NCI-H2107 (cell line): ENCODE measurements at places on chromosomes 5 and 9.

DNA sequence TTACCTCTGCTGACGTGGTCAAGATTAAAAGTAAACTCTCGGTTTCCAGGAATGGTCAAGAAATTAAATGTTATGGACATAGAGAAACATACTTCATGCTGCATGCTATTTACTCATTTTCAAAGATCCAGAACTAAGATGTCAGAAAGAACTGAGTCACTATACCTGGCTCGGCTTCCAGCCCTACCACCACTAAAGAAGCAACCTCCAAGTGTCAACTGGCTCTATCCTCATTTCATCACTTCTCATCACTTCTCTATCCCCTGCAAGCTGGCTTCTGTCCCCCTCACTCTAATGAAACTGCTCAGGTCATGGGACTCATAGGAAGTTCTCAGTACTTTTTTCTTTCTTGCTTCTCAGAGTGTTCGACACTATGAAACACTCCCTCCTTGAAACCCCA lies 116.2 kb downstream of the CDK5RAP2 start:
- no peak for DNase-seq

DNA sequence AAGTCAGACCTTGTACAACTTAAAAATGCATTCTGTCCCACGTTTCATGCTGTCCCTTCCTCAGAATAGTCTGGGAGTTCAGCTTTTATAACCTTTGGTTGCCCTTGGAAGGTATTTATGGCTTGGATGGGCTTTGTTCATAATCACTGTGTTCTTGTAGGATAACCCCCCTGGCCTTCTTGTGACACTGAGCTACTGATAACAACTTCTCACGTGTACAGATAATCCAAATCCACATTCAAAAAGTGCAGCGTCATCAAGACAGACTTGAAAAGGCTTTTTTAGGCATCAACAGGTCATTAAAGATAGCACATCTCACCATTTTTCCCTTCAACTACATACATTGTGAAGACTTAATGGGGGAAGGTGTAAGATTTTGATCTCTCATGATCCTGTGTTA lies 42.0 kb downstream of the SLC1A3 start:
- DNase-seq, result no peak

DNA sequence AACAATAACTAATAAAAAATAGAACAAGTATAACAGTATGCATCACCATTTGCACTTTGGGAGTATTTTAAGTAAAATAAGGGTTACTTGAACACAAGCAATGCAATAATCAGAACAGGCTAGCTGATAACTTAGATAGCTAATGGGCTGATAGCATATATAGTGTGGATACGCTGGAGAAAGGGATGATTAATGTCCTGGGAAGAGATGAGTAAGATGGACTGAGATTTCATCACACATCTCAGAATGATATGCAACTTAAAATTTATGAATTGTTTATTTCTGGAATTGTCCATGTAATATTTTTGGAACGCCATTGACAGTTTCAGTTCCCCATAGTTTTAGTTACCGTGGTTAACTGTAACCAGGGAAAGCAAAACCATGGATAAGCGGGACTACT lies 173.6 kb downstream of the ISL1 start:
- no peak for DNase-seq

GRCh38 chr9:110880189-110880588 lies 158.1 kb downstream of the LPAR1 start:
- DNase-seq, result no peak

- DNase-seq, result no peak
Measured at GRCh38 chr9:102740578-102740977, 254.6 kb upstream of the CYLC2 start.

DNA sequence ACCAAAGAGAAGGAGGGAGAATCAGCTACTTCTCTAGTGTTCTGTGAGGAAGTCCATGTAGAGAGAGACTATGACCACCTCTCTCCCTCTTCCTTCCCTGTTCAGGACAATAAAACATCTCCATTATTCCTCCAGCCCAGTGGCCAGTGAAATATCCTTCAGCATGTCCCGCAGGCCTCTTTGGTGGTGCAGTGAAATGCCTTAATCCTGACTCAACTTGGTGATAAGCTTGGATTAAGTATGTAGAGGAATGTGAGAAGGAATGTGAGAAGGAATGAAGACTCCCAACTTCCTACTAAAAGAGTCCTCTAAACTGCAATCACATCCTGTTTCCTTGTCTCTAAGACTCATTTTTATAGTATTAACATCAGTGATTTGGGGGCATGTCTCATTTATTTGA lies 167.3 kb downstream of the TRPM3 start:
- DNase-seq, result no peak

- no peak for DNase-seq
Measured at GRCh38 chr5:154648706-154649105, 106.5 kb upstream of the LARP1 start.

DNA sequence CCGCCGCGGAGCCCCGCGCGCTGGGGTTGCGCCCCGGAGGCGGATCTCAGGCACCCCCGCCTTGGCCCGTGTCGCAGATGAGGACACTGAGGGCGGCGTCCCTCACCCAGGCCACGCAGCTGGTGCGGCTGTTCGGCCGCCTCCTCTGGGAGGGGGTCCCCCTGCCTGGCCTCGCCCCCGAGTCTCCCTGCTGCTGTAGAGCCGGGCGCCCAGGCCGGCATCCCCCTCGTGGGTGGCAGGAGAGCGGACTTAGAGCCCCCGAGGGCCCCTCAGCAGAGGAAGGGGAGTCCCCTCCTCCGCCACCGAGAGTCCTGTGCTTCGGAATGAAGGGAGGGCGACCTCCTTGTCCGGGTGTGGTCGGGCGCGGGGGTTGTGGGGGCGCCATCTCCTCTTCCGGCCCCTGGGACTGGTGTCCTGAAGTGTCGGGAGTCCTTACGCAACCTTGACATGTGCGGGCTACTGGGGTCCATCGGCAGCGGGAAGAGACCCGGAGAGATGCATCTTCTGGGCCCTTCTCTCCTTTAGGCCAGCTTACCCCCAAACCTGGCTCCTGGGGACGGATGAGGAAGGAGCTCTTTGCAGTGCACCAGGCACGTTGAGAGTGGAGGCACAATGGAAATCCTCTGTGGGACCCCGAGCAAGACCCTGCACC lies 11.7 kb upstream of the EXOSC2 start:
- DNase-seq, result no peak

DNA sequence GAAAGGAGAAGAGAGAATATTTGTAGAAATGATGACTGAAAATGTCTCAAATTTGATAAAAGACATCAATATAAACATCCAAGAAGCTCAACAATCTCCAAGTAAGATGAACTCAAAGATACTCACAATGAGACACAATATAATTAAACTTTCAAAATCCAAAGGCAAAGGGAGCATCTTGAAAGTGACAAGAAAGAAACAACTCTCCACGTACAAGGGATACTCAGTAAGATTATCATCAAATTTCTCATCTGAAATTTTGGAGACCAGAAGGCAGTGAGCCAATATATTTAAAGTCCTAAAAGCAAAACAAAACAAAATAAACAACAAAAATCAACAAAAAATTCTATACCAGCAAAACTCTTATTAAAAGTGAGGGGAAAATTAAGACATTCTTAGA lies 428.7 kb downstream of the NFIB start:
- no peak for DNase-seq

DNA sequence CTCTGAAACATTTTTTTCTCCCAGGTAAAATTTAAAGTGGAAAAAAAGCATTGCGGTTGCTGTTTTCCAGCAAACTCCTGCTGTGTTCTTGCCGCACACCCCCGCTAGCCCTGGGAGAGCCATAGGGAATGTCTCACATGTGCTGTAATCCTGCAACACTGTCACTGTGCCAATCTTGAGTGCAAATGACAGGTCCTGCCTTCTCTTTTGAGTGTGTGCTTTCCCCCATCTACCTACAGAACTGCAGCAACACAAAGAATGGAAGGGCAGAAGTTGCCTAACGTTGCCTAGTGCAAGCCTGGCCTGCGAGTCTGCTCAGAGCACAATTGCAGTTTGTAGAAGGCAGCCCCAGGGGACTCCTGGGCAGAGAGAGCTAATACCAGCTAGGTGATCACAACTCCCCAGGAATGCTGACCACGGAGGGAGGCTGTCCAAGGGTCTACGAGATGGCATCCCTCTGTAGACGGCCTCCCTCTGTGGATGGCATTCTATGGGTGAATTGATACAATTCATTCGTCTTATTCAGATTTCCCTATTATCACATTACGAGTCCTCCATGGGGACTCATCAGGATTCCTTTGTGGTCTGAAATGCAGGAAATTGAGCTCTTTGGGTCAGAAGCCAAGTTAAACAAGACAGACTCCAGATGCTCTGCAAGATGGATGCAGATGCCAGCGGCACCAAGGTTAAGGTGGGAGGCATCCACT lies 172.6 kb upstream of the S1PR3 start:
- DNase-seq, result no peak

DNA sequence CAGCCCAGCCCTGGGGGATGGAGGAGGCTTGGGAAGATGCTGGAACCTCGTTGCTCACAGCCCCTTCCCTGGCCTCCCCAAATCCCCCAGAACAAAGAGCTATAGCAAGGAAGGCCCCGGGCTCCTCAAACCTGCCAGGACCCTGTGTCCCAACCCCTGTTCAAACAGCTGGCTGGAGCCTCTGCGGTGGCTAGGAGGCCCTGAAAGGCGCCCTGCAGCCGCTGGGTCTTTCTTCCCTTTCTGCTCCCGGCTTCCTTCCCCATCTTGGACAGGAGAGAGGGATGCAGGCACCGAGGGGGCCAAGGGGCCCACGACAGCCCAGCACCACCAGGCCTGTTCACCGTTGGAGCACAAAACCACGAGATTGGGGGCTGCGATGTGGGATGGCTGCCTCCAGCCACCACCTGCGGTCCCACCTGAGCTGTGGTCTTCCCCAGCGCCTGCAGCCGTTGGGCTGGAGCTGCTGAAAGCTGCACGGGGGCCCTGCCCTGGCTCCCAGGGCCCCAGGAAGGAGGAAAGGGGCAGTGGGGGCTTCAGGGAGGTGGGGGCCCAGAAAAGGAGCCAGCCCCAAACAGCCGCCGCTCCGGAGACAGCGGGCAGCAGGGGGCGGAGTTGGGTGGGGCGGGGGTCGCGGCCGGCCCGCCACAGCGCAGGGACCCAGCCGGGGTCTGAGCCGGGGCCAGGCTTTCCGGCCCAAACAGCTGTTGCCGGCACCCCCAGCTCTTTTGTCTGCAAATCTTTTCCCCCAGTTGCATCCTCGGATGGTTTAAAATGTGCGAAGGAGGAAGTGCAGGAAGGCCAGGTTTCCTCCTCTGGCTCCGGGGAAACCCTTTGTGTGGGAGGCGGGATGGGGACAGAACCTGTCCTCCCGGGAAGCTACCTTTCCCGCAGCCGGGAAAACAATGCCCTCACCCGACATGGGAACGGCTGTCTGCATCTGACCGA lies 16.1 kb downstream of the NOTCH1 start:
- DNase-seq, result no peak

- DNase-seq, result no peak
Measured at GRCh38 chr5:9789777-9790176, 159.6 kb upstream of the TAS2R1 start.

GRCh38 chr5:164748861-164749260 lies 1243.4 kb downstream of the MAT2B start:
- DNase-seq, result no peak

DNA sequence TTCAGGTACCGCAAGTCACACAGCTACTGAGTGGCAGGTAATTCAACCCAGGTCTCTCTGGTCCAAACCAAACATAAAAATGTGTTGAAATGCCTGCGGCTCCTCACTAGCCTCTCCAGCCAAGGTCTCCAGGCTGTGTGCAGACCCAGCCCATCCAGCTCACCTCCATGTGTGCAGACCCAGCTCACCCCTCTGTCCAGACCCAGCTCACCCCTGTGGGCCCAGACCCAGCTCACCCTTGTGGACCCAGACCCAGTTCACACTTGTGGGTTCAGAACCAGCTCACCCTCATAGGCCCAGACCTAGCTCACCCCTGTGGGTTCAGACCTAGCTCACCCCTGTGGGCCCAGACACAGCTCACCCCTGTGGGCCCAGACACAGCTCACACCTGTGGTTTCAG lies 188.0 kb upstream of the ADCY2 start:
- no peak for DNase-seq

DNA sequence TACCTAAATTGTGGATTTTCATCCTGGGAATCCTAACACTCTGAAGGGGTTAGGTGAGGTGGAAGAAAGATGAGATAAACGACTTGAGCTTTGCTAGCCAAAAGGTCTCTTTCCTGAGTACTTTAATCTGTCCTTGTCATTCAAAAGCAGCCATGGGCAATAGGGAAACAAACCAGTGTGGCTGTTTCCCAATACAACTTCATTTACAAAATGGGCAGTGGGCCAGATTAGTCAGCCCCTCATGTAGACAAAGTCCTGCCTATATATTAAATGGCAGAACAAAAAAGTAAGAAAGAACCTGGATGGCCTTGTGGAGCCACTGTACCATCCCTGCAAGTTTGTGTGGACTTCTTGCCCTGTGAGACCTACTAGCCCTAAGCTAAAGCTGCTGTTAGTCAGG lies 51.0 kb upstream of the NFIL3 start:
- no peak for DNase-seq
